ENCODE measurements at places on chromosomes 6 and 20. TPM values are rescaled to one million over a fixed set of nuclear protein-coding genes. Genes with fewer than 3 reads are reported as not detected.

The KLHDC3 gene
- total RNA-seq = 20.9 TPM

The PDE10A gene
- not detected for total RNA-seq

The CCN6 gene
- not detected for total RNA-seq

The CNKSR3 gene
- not detected for total RNA-seq

The RIMS4 gene
- not detected for total RNA-seq

- DNase-seq = no peak
Measured at GRCh38 chr6:48782225-48782624, 671.2 kb upstream of the PTCHD4 start.

GRCh38 chr20:47781632-47782031 lies 3.6 kb downstream of the SULF2 start:
- DNase-seq = no peak

DNA sequence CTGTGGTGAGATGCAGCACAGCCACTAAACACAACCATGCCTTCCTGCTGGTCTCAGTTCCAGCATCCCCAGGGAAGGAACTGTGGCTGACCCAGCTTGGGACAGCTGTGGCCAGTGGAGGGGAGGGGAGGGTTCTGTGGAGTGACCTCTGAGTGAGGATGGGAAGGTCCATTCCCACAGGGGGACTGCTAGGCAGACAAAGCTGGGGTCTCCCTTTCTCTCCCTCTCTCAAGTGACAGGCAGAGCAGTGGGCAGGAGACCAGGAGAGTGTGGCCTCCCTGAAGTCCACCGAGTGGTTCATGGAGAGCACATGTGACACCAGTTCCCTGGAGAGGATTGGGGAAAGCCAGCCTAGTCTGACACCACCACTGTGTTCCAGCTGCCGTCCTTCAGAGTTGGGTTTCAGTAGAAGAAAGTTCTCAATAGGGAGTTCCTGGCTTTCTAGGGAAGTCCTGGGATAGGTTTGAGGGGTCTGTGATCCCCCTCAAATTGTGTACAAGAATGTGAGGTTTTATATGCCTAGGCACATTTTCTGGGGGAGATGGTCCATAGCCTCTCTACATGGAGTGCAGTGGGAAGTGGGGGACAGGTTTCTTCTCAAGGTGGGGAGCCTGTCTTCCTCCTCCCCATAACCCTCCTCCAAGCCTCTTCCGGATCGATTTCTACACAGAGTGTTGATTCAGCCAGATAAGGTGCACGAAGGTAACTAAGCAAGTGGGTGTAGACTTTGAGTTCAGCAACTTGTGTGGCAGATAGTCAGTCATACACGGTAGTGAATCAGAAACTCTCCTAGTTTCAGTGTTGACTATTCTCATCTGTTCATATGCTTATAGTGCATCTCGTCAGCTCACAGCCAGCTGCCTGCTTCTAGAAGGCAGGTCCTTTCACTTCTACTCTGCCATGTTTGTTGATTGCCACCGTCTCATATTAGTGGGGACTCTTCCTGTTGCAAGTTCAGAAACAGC lies 18.9 kb downstream of the MANBAL start:
- DNase-seq = no peak

DNA sequence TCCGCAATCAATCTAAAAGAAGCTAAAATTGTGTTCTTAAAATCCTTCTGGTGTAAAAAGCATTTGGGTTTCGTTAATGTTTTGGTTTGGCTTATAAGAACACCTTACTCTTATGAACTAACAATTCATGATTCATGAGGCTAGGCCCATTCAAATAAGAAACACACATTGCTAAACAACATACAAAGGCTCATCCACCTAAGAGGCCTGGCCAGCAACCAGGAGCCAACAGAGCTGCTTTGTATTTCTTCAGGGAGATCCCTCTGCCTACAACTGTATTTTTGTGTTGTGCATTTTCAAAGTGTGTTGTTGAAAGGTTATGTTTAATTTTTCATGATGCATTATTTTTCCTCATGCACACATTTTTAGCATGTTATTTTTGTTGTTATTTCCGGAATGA lies 98.6 kb downstream of the PTPRK start:
- DNase-seq = no peak

GRCh38 chr6:154656660-154657059 lies 76.6 kb upstream of the SCAF8 start:
- no peak for DNase-seq

DNA sequence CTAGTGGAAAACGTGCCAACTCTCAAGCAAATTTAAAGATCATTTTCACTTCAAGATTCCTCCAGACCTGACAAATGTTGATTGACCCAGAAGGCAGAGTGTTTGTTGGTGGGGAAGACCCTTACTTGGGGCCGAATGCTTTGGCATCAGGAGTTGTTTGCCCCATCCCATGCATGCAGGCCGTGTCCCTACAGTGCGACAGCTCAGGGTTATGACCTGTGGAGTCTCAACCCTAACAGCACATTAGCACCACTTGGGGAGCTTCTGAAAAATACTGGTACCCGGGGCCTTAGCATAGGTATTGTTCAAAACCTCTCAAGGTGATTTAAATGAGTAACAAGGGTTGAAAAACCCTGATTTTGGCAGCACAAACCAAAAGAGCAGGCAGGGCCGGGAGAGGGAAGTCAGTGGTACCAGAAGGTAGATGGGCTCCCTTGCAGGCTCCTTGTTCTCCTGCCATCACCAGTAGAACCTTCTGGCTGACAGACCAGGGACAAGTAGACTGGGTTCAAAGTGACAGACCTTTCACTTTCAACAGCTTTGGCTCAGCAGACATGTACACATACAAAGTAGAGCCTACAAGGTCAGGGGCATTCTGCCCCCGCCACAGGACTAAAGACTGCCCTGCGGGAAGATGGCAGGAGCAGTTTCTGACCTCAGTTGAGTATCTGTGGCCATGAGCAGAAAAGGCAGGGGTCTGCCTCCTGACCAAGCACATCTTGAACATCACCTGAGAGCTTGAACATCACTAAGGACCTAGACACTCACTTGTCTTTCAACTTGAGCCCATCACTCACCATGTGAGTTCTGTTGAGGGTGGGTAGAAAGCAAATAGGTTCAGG lies 39.6 kb downstream of the PLCG1 start:
- no peak for DNase-seq

GRCh38 chr6:130776287-130776925 lies 50.8 kb upstream of the SMLR1 start:
- no peak for DNase-seq

- DNase-seq = no peak
Measured at GRCh38 chr6:39979461-39980328, 45.4 kb upstream of the MOCS1 start.
